ENCODE measurements at places on chromosomes 6 and 20. TPM values are rescaled to one million over a fixed set of nuclear protein-coding genes. Genes with fewer than 3 reads are reported as not detected.

SGK2 gene
- 0.64 TPM for total RNA-seq

RAET1L gene
- not detected for total RNA-seq

COX4I2 gene
- total RNA-seq = not detected

FLRT3 gene
- total RNA-seq = 6.9 TPM

DNA sequence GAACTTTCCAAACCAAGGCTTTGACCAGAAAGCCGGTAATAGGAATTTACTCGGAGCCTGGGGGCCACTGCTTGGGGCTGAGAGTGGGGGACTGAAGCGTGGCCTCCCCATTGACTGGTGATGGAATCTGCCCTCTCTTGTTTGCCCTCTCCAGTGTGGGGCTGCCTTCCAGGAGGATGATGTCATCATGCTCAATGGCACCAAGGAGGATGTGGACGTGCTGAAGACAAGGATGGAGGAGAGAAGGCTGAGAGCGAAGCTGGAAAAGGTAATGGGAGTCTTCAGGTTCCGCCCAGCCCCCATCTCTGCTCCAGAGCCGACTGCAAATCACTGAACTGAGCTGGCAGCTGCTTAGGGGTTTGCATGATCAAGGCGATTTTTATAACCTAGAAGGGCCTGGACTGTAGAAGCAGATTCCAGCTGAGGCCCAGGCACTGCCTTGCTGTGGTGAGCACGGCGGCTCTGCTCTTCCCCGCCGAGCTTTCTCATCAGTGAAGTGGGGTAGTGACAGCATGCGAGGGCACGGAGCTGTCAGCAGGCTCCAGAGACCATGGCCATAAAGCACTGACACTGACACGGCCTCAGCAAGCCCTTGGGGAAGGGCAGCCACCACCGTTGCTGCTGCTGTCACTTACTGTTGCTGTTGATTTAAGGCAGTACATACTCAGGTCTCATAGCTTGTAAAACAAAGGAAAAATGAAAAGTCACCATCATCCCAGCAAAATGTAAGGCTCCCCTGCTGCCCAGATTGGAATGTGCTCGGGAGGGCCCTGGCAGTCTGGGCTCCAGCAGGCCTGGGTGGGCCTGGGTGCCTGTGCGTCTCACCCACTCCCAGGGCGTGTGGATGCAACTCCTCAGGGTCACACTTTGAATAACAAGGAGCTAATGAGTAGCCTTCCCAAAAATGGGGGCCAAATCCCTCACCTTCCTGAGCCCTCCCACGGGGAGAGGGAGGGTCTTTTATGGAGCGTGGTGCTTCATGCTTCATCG, 11.1 kb upstream of the FAM209A start:
- peaks cover 18% of the 10 kb centered on the region for H3K36me3 ChIP-seq
- no peaks in the 10 kb centered on the region for H3K4me1 ChIP-seq
- no peak overlapping the region for H3K27ac ChIP-seq

MOG gene
- total RNA-seq = not detected

GRCh38 chr6:136085370-136086115, 164.6 kb downstream of the MTFR2 start:
- peak; percentile 79 for DNase-seq
- no peaks in the 10 kb centered on the region for H3K27me3 ChIP-seq
- H3K36me3 ChIP-seq = no peaks in the 10 kb centered on the region
- H3K4me3 ChIP-seq = no peak overlapping the region
- peaks cover 5% of the 10 kb centered on the region for H3K4me1 ChIP-seq
- H3K27ac ChIP-seq = peak overlapping the region; percentile 7

- H3K36me3 ChIP-seq = no peaks in the 10 kb centered on the region
- peaks cover 2% of the 10 kb centered on the region for H3K27me3 ChIP-seq
- no peak overlapping the region for H3K4me3 ChIP-seq
- no peaks in the 10 kb centered on the region for H3K4me1 ChIP-seq
These were observed 65.7 kb upstream of the TNFRSF21 start for GRCh38 chr6:47375426-47375825.

GRCh38 chr6:89483111-89483720, 50.3 kb downstream of the ANKRD6 start:
- H3K4me3 ChIP-seq = no peak overlapping the region
- peaks cover 10% of the 10 kb centered on the region for H3K4me1 ChIP-seq
- no peak overlapping the region for H3K27ac ChIP-seq
- H3K36me3 ChIP-seq = no peaks in the 10 kb centered on the region
- peak; percentile 66 for DNase-seq
- no peaks in the 10 kb centered on the region for H3K27me3 ChIP-seq

DNA sequence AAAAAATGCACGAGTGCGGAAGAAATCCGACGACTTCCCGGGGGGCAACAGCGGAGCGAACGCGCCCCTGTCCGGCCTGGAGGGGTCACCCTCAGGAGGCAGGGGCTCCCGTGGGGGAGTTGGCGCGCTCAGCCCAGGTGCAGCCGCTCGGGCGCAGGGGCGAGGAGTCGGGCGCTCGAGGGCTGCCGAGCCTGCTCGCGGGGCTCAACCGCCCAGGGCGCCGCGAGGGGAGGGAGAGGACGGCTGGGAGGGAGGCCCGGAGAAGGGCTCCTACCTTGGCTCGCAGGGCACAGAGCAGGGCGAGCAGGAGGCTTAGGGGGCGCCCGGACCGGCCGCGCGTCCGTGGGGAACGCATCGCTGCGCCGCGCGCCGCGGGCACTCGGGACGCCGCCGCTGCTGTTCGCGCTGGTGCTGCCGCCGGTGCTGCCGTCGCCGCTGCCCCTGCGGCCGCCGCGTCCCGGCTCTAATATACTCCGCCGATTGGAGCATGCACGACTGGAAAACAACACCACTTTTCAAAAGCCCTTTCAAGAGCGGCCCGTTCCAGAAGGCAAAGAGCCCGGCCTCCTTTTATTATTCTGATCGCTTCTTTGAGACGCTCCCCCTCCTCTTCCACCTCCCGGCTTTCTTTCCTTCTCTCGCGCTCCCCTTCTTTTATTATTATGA, 490 bp downstream of the JAG1 start:
- peaks cover 30% of the 10 kb centered on the region for H3K4me1 ChIP-seq
- no peaks in the 10 kb centered on the region for H3K27me3 ChIP-seq
- peaks cover 8% of the 10 kb centered on the region for H3K36me3 ChIP-seq
- DNase-seq = no peak

DNA sequence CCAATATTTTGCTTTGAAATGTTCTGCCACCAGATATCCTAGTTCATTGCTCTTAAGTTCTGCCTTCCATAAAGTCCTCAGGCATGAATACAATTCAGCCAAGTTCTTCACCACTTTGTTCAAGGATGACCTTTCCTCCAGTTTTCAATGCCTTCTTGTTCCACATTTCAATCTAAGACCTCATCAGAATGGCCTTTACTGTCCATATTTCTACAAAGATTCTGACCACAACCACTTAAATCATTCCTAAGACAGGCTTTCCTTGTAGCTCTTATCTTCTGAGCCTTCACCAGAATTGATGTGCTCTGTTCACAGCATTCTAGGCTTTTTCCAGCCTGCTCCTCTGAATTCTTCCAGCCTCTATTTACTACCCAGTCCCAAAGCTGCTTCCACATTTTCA, 319.0 kb downstream of the HACE1 start:
- H3K27ac ChIP-seq = no peak overlapping the region
- peaks cover 6% of the 10 kb centered on the region for H3K4me1 ChIP-seq
- peak; percentile 89 for DNase-seq
- no peaks in the 10 kb centered on the region for H3K27me3 ChIP-seq
- H3K36me3 ChIP-seq = no peaks in the 10 kb centered on the region

DNA sequence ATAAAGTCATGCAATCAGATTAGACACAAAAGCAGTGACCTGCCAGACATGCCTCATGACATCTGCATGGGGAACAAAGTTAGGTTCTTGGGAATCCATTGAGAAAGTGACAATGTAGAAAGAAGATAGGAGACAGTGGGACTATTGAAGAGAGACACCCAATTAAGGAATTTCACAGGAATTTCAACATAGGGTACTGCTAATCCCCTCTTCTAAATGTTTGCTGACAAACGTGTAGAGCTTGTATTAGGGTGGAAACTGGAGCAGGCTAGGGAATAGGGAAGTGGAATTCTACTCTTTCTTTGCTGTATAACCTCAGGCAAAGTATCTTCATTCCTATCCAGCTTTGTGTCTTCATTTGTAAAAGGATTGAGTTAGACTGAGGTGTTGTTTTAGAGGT, 409.4 kb upstream of the SASH1 start:
- no peaks in the 10 kb centered on the region for H3K27me3 ChIP-seq
- no peak overlapping the region for H3K27ac ChIP-seq
- no peaks in the 10 kb centered on the region for H3K36me3 ChIP-seq
- H3K4me1 ChIP-seq = no peaks in the 10 kb centered on the region

GRCh38 chr6:106258726-106259125, 66.8 kb downstream of the ATG5 start:
- H3K36me3 ChIP-seq = no peaks in the 10 kb centered on the region
- no peak for DNase-seq
- H3K27me3 ChIP-seq = no peaks in the 10 kb centered on the region
- no peak overlapping the region for H3K27ac ChIP-seq
- H3K4me1 ChIP-seq = peaks cover 25% of the 10 kb centered on the region

DNA sequence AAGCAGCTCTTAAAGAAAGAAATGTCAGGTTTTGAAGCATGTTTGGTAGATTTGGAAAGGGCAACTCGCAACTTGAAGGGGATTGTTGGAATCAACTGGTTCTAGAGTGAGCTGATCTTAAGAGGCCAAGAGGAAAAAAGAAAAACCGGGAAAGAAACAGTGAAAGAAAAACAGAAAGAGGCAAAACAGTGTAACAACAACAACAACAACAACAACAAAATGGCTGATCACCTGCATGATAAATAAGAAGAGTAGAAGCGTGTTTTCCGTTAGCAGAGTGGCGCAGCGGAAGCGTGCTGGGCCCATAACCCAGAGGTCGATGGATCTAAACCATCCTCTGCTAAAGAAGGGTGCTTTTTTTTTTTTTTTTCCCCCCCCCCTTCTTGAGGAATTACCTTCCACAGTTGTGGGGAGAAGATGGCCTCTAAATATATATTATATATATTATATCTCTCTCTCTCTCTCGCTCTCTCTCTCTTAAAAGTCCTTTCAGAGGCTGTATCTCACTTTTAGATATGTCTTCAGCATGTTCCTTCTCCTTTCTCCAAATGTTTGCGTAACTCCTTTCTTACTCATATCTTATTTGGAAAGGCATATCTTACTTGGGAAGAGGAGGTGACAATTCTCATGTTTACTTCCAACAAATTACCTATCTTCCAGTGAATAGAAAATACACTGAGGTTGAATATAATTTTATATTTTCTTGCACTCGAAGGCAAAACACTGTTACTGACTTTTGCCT, 134.4 kb downstream of the OR2B2 start:
- H3K36me3 ChIP-seq = no peaks in the 10 kb centered on the region
- H3K4me1 ChIP-seq = no peaks in the 10 kb centered on the region
- DNase-seq = no peak
- no peak overlapping the region for H3K27ac ChIP-seq

DNA sequence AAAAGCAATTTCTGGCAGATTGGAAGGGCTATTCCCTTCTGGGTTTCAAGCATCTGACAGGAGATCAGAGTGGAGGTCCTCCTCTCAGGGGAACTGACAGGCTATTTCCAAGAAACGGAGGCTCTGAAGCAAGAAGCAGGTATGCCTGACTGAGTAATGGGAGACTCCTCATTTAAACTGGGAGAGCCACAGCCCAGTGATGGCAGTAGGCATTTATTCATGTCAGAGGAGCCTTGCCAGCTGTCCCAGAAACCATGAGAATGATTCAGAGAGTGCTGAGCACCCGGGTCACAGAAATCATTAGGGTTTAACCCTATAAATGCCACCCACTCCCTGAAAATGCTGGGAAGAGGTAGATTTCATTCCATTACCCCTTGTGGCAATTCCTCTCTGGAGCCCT, 247.5 kb upstream of the RNF217 start:
- H3K4me3 ChIP-seq = no peak overlapping the region
- DNase-seq = no peak
- no peaks in the 10 kb centered on the region for H3K4me1 ChIP-seq

RFX6 gene
- not detected for total RNA-seq

STMND1 gene
- 0.16 TPM for total RNA-seq

SCP2D1 gene
- total RNA-seq = not detected

DNA sequence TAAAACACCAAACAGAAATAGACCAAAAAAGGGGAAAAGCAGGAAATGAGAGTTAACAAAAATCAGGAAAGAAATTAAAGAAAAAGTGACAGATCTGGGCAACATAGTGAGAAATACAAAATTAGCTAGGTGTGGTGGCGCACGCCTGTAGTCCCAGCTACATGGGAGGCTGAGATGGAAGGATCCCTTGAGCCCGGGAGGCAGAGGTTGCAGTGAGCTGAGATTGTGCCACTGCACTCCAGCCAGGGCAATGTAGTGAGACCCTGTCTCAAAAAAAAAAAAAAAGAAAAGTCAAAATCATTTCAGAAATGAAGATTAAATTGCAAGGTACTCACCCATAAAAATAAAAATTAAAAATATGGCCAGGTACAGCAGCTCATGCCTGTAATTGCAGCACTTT, 13.0 kb upstream of the GRM4 start:
- no peaks in the 10 kb centered on the region for H3K36me3 ChIP-seq
- H3K27ac ChIP-seq = no peak overlapping the region
- DNase-seq = no peak
- H3K27me3 ChIP-seq = peaks cover 11% of the 10 kb centered on the region
- no peak overlapping the region for H3K4me3 ChIP-seq

Data from astrocyte (in vitro differentiated cells and primary cell).